ENCODE measurements at places on chromosomes 11 and 22. TPM values are rescaled to one million over a fixed set of nuclear protein-coding genes. Genes with fewer than 3 reads are reported as not detected.

Gene C11orf91
- total RNA-seq, result not detected

Gene SULT4A1
- total RNA-seq, result not detected

Gene INSC
- total RNA-seq, result not detected

Gene SLC2A11
- total RNA-seq, result 29.5 TPM

Gene IFITM10
- total RNA-seq, result 2.7 TPM

Gene LSP1
- total RNA-seq, result 1.5 TPM

Gene MS4A4E
- total RNA-seq, result not detected

Gene FOSL1
- total RNA-seq, result 2.7 TPM

Gene OR51B2
- total RNA-seq, result not detected

Gene GPR83
- total RNA-seq, result 2.8 TPM

Gene TRIM48
- not detected for total RNA-seq

Gene MOGAT2
- 0.39 TPM for total RNA-seq

Gene MMP12
- not detected for total RNA-seq

Gene TRIM49
- not detected for total RNA-seq

Gene OR5AR1
- total RNA-seq, result not detected

Gene OR5D18
- total RNA-seq, result not detected

Gene OR5B21
- total RNA-seq, result not detected

Gene LRRC74B
- not detected for total RNA-seq

Gene HSD17B12
- total RNA-seq, result 155 TPM

Gene H19
- 1.5 TPM for total RNA-seq

Gene GRK3
- total RNA-seq, result 9.7 TPM

Gene TMEM138
- total RNA-seq, result 46.3 TPM

Gene ANO1
- total RNA-seq, result 8.4 TPM

Gene DPP3
- total RNA-seq, result 106 TPM

Gene OLFML1
- total RNA-seq, result 1.8 TPM

Gene CDCA5
- 67.0 TPM for total RNA-seq

Gene OR8D1
- total RNA-seq, result not detected
